ENCODE measurements at places on chromosomes 7 and 10.
A peak's percentile ranks its signal among the peaks of the same experiment; 100 is the strongest.

- no peak for DNase-seq
Measured at GRCh38 chr10:49322371-49323170, 23.6 kb downstream of the C10orf71 start.

DNA sequence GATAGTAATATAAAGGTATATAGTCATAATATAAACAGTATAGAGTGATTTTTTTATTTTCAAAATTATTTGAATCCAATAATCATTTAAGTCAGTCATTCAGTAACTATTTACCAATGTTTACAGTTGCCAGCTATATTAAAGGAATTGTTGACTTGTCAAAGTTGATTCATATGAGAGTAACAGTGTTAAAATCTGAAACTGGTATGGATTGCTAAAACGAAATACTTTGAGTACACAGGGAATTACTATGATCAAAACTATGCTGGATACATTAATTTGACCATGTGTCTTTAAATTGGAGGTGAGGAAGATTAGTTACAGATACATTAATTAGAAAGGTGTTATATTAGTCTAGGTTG, 282.6 kb downstream of the ADK start:
- DNase-seq: no peak

GRCh38 chr7:37229381-37229780, 219.3 kb downstream of the ELMO1 start:
- DNase-seq: no peak

DNA sequence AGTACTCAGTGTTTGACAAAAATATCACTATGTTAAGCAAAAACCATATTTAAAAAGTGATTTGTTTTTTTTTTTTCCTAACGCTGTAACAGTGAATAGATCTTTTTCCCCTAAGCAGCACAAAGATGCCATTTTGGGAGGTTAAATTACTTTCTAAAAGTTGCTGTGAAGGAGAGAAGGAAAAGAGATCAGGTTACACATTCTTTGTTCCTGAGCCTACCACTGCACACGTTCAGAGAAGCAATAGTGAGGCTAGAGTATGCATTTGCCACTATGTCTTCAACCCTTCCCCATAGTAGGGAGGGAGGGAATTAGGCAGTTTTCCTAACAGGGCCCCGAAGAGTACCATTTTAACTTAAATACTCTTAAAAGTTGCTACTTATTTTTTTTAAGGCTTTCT, 38.9 kb downstream of the BMPR1A start:
- DNase-seq: peak; percentile 51

DNA sequence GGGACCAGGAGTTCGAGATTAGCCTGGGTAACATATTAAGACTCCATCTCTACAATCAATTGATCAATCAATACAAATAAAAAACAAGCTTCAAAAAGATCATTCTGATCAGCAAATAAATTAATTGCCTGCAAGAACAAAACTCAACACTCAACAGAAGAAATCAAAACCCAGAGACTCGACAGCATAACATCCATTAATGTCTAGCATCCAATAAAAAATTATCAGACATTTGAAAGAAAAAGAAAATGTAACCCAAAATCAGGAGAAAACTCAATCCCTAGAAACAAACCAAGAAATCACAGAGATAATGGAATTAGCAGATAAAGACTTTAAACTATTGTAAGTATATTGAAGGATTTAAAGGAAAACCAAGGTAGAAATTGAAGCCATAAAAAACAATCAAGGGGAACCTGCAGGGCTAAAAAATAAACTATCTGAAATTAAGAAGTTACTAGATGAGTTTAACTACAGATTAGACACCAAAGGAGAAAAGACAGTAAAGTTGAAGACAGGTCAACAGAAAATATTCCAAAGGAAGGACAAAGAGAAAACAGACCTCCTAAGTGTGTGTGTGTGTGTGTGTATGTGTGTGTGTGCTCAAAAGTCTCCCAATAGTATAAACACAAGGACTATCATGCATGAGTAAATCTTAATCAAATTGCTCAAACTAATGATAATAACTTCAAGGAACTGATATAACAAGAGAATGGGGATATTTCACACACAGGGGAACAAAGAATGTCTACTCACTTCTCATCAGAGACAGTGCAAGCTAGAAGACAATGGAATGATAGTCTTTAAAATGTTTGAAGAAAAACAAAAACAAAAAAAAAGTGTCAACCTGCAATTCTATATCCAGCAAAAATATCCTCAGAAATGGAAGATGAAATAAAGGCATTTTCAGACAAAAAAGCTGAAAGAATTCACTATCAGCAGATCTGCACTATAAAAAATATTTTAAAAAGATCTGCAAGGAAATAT, 7.7 kb downstream of the NUDCD3 start:
- no peak for DNase-seq

DNA sequence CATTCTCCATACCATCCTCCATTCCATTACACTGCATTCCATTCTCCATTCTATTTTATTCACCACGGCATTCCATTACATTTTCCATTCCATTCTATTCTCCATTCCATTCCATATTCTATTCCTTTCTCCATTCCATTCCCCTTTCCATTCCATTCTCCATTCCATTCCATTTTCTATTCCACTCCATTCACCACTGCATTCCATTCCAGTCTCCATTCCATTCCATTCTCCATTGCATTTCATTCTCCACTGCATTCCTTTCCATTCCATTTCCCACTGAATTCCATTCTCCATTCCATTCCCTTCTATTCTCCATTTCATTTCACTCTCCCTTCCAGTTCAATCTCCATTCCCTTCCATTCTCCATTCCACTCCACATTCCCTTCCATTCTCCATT, 79.6 kb downstream of the NSUN6 start:
- no peak for DNase-seq

GRCh38 chr10:73247509-73248258, 629 bp upstream of the DNAJC9 start:
- peak; percentile 16 for DNase-seq

GRCh38 chr7:132428247-132428919, 147.9 kb downstream of the PLXNA4 start:
- no peak for DNase-seq

- no peak for DNase-seq
Measured at GRCh38 chr7:33278095-33278494, 148.7 kb downstream of the BBS9 start.

- peak; percentile 6 for DNase-seq
Measured at GRCh38 chr7:114703677-114704076, 218.2 kb upstream of the MDFIC start.
